ENCODE measurements at places on chromosomes 6 and 20.

- no peak for DNase-seq
Observed at GRCh38 chr6:81484251-81484650, 268.2 kb downstream of the TENT5A start.

DNA sequence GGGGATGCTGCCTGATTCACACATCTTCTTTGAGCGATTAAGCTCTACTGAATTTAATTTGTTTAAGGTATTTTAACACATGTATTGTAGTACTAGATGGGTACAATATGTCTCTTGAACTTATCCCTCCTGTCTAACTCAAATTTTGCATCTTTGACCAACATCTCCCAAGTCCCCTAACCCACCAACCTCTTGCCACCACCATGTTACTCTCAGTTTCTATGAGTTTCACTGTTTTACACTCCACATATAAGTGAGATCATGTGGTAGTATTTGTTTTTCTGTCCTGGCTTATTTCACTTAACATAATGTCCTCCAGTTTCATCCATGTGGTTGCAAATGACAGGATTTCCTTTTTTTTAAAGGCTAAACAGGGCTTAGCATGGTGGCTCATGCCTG is 38.7 kb upstream of the ENPP4 start:
- DNase-seq: no peak

GRCh38 chr6:116881236-116881635 is 4.2 kb downstream of the RFX6 start:
- no peak for DNase-seq

GRCh38 chr6:118968416-118968815 is 33.5 kb upstream of the MCM9 start:
- no peak for DNase-seq

GRCh38 chr6:158843751-158844683 is 24.8 kb upstream of the EZR start:
- DNase-seq: no peak

GRCh38 chr20:45094864-45095574 is 5.9 kb downstream of the KCNS1 start:
- no peak for DNase-seq

DNA sequence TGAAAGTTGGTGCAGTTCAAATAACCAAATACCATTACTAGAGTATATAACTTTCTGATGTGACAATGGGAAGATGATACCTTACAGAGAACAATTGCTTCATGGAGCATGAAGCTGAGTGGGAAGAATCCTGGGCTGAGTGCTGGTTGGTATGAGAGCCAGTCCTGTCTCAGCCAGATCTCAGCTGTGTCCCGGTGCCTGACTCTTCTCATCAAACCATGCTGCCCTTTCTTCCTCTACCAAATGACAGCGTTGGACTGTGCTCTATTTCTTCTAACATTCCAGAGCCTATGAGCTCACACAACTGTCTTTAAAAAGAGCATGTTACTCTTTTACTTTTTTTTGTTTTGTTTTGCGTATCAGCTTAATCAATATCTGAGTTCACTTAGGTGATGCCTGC is 27.5 kb upstream of the PBOV1 start:
- no peak for DNase-seq

GRCh38 chr6:12748411-12748810 is 31.8 kb downstream of the PHACTR1 start:
- DNase-seq: no peak

DNA sequence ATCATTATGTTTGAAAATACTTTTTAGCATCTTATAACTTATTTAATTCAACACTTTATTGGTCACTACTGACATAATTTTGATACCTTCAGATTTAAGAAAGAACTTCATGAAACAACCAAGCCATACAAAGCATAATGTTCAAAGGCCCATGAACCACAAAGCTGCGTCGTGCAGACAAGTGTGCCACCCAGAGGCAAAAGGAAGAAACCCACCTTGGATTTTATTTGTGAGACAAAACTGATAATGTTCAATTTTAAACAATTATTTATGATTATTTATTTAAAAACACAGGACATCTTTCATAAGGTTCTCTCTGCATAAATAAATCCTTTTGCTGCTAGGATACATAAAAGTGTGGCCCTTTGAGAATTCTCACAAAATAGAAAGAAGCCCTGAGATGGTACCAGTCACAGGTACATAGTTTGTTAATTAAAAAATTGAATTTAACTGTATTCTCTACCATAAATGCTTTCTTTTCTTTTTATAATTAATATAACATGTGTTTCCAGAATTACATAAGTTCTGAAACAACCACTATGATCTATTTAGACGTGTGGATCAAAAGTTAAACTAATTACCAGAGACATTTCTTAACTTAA is 143.7 kb downstream of the RALGAPA2 start:
- DNase-seq: no peak

GRCh38 chr6:110738899-110739365 is 76.3 kb downstream of the CDK19 start:
- DNase-seq: no peak

GRCh38 chr6:90544081-90544480 is 42.8 kb downstream of the MAP3K7 start:
- DNase-seq: no peak

- no peak for DNase-seq
Observed at GRCh38 chr6:2665146-2666070, 85.3 kb downstream of the MYLK4 start.

DNA sequence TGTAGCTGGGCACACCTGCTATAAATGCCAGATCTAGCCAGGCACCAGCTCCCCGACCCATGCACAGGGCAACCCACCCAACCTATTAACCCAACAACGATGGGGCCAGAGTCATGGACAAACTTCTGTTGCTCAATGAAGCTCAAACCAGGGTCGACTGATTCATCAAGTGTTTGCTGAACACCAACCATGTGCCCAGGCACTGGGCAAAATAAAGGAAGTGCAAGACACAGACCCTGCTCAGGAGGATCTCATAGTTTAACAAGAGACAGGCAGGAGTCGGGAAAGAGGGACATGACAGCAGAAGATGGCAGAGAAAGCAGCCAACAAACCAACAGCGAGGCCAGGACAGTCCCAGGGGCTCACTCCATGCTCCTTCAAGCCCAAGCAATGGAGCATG is 18.8 kb downstream of the KCNK5 start:
- DNase-seq: no peak

DNA sequence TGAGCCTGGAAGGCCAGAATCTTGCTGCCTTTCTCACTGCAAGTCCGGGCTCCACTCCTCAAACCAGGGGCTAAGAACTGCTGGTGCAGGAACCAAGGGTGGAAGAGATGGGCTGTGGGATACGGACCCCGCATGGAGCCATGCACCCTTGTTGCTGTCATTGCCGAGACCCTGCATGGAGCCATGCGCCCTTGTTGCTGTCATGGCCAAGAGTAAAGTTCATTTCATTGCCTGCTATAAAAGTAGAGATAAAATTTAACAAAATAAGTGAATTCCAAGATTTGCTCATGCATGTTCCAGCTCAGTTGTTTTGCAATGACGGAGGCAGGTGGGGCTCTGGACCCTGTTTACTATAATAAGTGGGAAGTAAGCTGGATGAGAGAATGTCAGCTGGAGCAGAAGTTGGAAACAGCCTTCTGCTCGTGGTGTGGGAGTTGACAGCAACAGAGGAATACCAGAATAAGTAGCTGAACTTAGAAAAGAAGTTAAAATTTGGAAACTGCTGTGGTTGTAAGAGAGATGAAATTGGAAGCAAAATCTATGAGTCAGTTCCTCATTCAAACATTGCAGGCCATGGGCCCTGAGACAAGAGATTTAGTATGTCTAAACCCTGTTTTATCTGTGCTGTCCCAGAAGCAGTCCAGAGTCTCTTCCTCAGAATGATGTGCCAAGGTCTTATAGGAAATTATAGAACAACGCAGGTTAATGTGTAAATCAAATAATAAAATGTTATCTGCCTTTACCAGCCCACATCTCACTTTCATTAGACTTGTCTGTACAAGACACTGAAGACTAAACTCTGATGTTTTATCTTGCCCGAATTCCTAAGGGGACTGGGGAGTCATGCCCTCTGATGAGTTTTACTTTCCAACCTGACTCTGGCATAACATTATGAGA is 15.8 kb upstream of the THBS2 start:
- no peak for DNase-seq

- no peak for DNase-seq
Observed at GRCh38 chr20:51322164-51322707, 220.3 kb downstream of the NFATC2 start.

- DNase-seq: no peak
Observed at GRCh38 chr6:167129562-167129961, 6.7 kb downstream of the CCR6 start.

DNA sequence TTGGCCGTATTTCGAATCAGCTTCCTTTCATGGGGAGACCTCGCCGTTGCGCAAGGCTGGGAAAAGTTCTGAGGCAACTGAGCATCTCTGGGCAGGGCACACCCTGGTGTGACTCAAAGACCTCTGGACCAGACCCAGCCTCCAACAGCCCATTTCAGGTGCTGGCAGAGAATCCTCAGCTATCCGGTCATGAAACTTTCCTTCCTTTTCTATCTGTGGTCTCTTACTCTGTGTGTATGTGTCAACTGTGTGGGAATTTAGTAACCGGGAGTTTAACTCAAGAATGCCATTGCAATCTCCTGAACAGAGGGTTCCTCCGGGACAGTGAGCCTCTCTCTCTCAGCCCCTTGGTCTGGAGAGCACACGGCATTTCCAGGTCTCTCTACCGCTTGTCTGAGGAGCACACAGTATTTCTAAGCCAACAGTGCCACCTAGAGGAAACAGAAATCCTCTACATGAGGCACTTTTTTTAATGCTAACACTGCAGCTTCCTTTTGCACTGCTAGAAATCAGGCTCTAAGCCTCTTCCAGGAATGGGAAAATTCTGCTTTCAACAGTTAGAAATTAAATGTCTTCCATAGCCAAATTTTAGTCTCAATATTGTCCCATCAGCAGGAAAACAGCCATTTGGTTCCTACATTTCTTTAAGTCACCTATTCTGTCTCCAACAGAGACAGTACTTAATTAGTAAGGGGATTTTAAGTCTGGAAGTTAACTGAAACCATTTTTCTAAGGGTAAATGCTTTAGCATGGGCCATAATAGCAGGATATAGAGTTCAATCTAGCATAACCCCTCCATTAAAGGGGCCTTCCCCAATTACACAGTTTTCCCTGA is 32.7 kb downstream of the PLN start:
- no peak for DNase-seq

GRCh38 chr6:105966481-105966880 is 119.7 kb upstream of the PRDM1 start:
- DNase-seq: no peak

GRCh38 chr6:134056046-134056445 is 3.6 kb upstream of the SLC2A12 start:
- DNase-seq: no peak

DNA sequence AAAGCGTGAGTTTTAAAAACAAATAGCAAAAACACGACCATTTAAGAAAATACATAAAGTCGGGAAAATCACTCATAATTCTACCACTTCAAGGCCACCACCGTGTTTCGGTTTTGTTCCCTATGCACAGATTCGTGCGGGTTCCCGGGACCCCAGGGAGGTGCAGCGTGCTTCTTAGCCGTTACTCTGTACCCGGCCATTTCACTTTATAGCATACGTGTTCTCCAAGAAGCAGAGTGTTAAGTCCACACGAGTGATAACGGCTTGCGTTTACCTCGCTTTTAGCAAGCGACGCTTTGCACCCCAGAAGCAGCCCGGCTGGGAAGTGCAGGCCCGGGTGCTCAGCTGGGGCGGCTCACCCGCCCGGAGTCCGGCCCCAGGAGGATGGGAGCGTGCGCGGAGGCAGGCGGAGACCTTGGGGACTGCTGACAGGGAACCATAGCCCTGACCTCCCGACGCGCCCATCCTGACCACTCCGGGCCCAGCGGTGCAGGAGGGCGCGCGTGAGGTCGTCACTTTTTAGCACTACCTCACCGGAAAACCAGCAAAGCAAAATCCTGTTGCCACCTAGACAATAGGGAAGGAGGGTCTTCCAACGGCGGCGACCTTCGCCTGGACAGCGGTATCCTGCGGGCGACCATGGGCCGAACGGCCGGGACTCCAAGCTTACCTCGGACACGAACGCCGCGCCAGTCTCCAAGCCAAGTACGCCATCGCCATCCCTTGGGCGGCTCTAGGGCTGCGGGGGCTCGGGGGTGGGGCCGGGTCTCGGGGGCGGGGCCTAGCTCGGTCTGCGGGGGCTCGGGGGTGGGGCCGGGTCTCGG is at the start of gene ECI2:
Gene ECI2, minus strand, starts transcription at position 735 of the 824 bp plus-strand sequence. Its CDS starts 15 bp downstream, at position 720.
- peak; percentile 6 for DNase-seq

DNA sequence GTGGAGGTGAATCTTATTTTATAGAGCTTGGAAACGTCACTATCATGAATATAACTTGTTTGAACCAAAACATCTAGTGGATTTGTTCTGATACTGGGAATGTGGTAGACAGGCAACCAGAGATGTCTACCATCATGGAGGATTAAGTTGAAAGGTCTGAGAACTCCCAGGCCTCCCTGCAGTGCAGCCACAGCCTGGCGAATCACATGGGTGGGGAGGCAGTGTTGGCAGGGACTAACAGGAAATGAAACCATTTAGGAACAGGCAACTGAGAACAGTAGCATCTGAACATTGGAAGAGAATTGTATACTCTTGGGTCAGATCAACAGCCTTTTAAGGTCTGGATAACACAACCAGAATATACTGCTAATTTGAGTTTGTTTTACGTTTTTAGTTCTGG is 22.3 kb upstream of the CEP162 start:
- no peak for DNase-seq

- peak; percentile 56 for DNase-seq
Observed at GRCh38 chr6:24720131-24720603, 1.2 kb upstream of the C6orf62 start.

DNA sequence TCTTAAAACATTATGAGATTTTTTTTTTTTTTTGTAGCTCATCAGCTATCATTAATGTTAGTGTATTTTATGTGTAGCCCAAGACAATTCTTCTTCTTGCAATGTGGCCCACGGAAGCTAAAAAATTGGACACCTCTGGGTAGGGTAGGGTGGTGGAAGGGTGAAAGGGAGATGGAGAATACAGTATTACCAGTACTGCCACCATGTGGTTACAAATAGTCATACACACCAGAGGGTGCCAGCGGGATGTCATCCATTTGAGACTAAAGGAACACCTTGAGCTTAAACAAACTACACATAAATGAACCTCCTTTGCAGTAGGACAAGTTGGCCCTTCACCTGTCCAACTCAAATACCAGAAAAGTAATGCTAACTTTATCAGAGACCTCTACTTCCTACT is 601.9 kb downstream of the HTR1B start:
- no peak for DNase-seq

DNA sequence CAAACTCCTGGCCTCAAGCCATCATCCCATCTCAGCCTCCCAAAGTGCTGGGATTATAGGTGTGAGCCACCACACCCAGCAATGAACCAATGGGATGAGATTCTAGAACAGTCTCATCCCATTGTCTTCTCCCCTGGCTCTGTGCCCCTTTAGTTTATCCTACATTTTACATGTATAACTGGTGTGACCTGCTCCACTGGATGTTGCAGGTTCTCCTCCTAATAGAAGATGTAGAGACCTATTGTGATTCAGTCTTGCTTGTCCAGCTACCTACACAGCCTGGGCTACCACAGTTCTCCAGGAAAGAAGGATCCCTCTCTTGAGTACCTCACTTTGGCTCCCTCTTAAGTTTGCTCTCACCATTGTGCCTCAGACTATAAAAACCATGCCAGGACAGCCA is 2.0 kb upstream of the FKBPL start:
- no peak for DNase-seq

- no peak for DNase-seq
Observed at GRCh38 chr6:160337301-160337700, 10.9 kb upstream of the SLC22A3 start.
